ENCODE measurements at places on chromosomes 6 and 20. TPM values are rescaled to one million over a fixed set of nuclear protein-coding genes. Genes with fewer than 3 reads are reported as not detected.

DNA sequence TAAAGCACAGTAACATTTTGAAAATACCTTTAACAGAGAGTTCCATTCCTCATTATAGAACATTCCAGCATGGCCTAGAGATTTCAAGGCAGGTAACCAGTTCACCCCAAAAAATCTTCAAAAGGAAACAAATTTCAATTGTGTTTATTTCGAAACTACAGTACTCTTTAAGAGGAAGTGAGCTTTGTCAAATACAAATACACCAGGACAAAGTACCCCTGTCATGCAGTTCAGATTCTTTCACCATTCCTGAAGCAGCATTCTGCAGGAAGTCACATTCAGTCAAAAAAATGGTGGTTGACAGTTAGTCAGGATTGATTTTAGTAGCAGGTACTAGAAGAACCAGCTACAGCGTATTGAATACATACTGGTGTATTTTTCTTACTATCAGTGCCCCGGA is 89.6 kb upstream of the RIN2 start:
- DNase-seq, result no peak

GRCh38 chr20:10649080-10649796 is 24.6 kb downstream of the JAG1 start:
- DNase-seq, result no peak

DNA sequence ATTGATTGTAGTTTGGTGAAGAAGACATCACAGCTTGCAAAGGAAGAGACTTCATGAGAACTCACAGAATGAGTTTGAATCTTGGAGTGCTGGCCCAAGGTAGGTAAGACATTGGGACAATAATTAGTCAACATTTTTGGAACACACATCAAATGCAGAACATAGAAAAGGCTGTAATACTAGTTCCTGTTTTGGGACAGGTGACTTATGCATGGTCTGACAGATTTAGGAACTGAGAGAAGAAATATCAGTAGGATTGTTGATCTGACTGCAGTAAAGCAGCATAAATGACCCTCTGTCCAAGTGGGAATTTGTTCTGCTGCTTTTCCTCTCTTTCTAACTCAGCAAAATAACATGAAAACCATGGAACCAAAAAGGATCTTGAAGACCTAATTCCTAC is 102.3 kb upstream of the MAP3K7 start:
- no peak for DNase-seq

- no peak for DNase-seq
Observed at GRCh38 chr20:62045118-62045517, 20.6 kb downstream of the TAF4 start.

GRCh38 chr20:35487479-35487878 is 32.1 kb downstream of the CEP250 start:
- DNase-seq, result no peak

DNA sequence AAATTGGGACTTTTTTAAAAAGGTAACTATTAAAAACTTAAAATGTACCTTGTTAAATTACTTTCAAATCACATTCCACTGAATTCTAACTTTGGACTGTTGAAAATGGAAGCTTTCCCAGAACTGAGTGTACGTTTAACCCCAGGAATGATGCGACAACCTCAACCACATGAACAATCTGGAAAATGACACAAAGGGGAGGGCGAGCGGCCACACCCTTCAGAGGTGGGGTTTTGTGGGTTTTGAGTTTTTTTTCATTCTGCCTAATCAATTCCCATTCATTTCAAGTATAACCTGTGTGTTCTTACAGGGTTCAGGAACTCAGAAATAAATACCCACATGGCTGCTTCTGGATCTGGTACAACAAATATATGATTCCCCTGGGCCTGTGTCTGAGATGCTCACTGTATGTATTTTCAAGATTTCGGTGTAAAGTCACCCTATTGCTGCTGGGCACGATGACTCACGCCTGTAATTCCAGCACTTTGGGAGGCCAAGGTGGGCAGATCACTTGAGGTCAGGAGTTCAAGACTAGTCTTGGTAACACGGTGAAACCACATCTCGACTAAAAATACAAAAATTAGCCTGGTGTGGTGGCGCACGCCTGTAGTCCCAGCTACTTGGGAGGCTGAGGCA is 21.6 kb downstream of the CNKSR3 start:
- DNase-seq, result no peak

DNA sequence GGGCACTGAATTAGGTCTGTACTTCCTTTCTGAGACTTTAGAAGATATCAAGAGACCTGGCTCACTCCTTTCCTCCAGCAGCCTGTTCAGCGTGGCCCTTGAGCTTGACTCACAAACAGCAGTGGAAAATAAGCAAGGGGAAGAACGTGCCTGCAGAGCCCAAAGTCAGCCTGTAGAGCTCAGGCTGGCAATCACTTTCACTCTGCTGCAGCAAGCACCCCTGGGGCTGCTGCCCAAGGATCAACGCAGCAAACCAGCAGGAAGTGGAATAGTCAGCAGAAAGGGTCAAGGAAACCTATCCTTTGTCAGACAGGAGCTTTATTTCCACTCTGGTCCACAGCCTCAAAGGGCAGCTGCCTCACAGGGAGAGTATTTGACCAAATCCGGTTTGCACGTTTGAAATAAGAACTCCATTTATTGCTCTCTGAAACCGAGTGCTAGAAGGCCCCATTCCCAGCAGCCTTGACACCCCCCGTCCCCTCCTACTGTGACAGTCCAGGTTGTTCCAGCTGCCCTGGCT is 77.4 kb downstream of the PRDM1 start:
- DNase-seq, result no peak

DNA sequence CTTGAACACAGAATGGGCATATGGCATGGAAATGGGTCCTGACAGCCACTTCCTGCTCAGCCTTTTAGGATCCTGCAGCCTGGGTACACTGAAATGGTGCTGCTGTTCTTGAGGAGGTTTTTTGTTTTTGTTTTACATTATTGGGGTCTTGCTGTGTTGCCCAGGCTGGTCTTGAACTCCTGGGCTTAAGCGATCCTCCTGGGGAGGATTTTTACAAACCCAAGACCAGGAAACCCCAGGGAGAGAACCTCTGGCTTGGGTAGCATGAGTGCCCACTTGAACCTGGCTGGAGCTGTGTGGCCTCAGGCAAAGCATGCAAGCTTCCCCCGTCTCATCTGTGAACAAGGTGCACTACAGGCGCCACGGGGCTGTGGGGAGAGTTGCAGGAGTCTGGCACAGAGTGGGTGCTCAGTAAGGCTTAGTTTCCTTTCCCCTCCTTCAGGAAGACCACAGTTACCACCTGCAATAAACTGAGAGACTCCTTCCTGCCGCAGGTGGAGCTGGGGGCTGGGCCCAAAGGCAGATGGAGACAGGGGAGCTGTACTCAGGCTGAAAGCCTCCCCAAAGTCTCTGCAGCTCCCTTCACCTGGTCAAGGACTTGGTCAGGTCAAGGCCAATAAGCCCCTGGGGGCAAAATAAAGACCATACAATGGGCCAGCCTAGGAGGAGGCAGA is 1.8 kb downstream of the SLA2 start:
- DNase-seq, result no peak

DNA sequence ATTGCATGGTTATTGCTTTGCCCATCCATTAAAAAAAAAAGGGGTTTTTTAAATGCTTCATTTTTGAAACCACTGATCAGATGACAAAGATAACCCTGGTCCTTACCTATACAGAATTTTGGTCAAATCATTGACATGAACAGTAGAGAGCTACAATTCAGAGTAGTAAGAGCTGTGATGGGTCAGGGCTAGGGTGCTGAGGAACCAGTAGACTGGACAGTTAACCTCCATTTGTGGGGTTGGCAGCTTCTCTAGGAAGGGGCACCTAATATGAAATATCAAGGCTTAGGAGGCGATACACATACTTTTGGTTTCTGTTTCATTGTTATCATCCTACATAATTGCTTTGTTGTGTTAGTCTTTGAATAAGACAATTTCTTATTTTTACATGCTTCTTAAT is 55.1 kb downstream of the ORC3 start:
- DNase-seq, result no peak

Gene HLA-F
- polyA plus RNA-seq, result 54.5 TPM

Gene CLPSL2
- not detected for polyA plus RNA-seq

Gene KCNG1
- 10.5 TPM for polyA plus RNA-seq
